ENCODE measurements at places on chromosomes 5 and 9. TPM values are rescaled to one million over a fixed set of nuclear protein-coding genes. Genes with fewer than 3 reads are reported as not detected.

CEP72 gene
- total RNA-seq = 26.7 TPM

- DNase-seq = peak; percentile 73
Observed at GRCh38 chr9:129609486-129610212, 11.3 kb downstream of the C9orf50 start.

- DNase-seq = no peak
Observed at GRCh38 chr9:30103647-30104394, 2280.6 kb upstream of the ACO1 start.

DNA sequence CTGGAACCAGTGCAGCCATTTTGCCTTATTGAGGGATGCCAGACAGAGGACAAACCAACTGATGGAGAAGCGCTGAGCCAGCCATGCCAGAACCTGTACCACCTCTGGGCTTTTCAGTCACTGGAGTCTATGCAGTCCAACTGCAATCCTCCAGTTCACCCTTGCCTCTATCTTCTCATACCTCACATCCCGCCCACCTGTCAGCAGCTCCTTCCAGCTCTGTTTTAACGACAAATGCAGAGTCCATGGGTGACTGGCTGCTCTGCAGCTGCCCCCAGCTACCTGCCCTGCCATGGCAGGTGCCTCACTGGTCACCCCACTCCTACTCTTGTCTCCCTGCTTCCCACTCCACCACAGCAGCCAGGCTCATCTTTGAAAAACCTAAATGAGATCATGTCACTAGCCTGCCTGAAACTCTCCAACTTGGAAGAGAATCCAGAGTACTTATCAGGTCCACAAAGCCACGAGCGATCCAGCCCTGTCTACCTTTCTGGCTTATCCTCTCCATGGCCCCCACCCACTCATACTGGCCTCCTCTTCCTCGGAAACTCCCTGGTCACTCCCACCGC, 14.0 kb upstream of the ACSL6 start:
- DNase-seq = no peak

DNA sequence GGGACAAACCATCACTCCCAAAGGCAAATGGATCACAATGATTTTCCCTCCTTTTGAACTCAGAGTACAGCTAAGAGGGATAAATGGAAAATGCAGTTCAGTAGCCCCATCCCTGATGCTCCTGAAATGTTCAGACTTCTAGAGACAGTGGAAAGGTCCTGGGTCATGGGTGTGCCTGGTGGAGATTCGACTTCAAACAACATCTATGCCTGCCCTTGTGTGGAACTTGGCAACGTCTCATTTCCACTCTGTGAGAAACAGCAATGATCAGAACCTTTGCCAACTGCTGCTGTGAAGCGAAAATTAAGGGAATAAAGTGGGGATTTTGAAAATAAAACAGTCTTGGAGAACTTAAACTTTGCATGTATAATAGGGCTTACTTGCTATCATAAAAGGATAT, 778.1 kb downstream of the SEMA5A start:
- no peak for DNase-seq

DNA sequence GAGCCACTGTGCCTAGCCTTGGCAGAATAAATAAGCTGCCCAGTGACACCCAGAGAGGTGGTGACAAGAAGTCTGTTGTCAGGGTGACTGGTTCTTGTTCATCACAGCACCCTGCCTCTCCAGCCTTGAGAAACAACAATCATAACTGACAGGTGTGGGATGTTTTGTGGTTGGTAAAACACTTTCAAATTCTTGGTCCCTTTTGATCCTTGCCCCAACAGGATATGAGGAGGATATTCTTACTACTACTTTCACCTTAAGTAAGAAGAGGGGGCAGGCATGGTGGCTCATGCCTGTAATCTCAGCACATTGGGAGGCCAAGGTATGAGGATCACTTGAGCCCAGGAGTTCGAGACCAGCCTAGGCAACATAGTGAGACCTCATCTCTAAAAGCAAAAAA, 14.2 kb upstream of the FRRS1L start:
- no peak for DNase-seq

C9orf50 gene
- total RNA-seq = 1.0 TPM

GRCh38 chr9:35073279-35073612, 821 bp upstream of the VCP start:
- no peak for DNase-seq

SLC6A7 gene
- total RNA-seq = not detected
